ENCODE measurements at places on chromosomes 13 and 19.

- DNase-seq: no peak
These were observed 473.0 kb upstream of the SLC10A2 start for GRCh38 chr13:103539265-103539664.

DNA sequence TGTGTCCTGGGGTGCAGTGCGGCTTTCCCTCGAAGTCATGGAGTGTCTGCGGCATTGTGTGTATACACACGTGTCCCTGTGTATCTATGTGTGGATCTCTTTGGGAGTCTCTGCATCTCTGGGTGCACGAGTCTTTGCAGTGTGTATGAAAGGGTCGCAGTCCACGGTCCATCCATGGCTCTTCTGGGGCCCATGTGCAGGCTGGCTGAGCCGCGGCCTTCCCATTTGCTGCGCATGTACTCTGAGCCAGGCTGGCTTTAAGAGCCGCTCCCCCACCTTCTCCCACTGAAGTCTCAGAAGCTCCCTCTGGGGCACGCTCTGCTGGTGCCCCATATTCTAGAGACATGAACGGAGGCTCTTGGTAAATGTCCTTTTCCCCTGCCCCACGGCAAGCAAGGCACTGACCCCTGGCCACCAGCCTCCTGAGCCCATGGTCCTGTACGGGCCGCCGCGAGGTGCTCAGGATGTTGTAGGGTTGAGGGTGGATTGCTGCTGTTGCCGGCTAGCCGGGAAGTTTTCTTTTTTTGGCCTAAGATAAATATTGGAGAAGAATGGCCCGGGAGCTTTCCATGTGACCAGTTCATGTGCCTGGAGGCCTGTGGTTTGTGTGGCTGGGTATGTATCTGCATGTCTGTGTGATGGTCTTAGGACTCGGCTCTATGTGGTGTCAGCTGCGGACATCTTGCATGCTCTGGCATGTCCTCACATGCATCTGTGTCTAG is 31.9 kb downstream of the PAK4 start:
- DNase-seq: no peak

GRCh38 chr13:42048342-42048683 is at the start of gene DGKH:
TSS of gene DGKH (plus strand) at chr13:42048648. CDS start at chr13:42048774, 126 bp downstream.
- DNase-seq: no peak

DNA sequence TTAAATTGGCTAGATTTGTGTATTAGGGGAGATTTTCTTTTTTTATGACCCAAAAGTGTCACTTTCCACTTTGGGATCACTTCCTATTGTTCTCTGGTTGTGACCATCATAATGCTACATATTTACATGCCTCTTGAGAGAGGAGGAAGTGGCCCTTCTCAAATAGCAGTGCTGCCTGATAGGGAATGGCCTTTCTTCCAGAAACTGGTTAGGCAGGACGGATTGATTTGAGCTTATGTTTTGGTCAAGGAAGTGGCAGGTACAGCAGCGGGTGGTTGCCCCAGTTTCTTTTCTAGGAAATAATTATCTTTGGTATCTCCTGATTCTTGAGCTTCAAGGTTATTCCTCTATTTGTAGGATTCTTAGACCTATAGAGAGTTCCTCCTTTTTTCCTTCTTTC is 21.9 kb upstream of the WTIP start:
- no peak for DNase-seq

DNA sequence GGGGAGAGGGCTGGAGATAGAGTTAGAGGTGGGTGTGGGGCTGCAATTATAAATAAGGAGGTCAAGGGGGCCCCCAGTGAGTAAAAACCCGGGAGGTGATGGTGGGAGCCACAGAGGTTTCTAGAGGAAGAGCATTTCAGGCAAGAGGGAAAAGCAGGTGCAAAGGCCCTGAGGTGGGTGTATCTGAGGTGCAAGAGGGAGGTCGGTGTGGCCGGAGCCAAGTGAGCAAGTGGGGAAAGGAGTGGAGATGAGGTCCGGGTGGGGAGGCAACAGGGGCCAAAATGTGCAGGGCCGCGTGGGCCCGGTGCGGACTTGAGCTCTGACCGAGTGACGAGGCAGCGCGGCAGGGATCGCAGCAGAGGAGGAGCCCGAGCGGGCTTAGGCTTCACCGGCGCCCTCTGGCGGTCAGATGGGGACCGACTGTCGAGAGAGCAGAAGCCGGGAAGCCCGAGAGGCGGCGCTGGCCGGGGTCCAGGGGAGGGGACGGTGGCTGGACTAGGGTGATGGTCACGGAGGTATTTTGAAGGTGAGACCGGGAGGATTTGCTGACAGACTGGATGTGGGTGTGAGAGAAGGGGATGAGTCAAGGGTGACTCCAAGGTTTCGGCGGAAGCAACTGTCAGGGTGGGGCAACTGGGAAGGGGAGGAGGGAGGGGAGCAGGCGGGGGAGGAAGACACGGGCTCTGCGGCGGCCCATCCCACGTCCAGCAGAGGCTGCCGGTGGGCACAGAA is 17.7 kb upstream of the SPACA4 start:
- peak; percentile 72 for DNase-seq

GRCh38 chr19:2372076-2372612 is 12.1 kb downstream of the TMPRSS9 start:
- DNase-seq: no peak

Measured in foreskin fibroblast (primary cell).